Mammary epithelial cell (primary cell): ENCODE measurements at places on chromosomes 1 and 21.
A peak's percentile ranks its signal among the peaks of the same experiment; 100 is the strongest.

GRCh38 chr1:54324251-54325140, 81.7 kb downstream of the SSBP3 start:
- DNase-seq: no peak

DNA sequence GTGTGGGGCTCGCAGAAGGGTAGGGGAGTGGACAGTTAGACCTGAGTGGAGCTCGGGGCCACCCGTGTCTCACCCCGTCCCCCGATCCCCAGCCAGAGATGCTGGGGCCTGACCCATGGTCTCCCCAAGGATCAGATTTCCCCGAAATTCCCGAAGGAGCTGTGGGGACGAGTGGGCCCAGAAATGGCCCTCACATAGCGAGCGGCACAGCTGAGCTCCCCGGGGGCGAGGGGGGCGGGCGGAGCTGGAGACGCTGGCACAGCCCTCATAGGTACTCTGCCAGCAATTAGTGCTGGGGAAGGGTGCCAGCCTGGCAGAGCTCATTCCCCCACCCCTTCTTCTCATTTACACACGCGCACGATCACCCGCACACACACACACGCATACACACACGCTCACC, 9.2 kb downstream of the CASZ1 start:
- no peak for DNase-seq

DNA sequence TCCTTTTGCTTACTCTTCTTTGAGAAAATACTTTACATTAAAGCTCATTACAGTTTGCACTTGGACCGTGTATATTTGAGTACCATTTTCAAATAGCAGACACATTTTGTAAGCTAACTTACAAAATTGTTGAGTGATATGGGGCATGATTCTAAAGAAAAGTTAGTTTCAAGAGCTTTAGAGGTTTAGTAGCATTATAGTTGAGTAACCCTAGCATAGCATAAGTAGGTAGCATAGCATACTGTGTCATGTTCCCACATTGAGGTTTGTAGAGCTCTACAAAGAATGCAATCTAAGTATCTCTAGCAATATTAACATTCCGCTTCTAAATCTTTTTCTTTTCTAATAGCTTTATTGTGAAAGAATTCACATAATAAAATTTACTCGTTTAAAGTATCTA, 92.0 kb downstream of the ITSN1 start:
- no peak for DNase-seq

DNA sequence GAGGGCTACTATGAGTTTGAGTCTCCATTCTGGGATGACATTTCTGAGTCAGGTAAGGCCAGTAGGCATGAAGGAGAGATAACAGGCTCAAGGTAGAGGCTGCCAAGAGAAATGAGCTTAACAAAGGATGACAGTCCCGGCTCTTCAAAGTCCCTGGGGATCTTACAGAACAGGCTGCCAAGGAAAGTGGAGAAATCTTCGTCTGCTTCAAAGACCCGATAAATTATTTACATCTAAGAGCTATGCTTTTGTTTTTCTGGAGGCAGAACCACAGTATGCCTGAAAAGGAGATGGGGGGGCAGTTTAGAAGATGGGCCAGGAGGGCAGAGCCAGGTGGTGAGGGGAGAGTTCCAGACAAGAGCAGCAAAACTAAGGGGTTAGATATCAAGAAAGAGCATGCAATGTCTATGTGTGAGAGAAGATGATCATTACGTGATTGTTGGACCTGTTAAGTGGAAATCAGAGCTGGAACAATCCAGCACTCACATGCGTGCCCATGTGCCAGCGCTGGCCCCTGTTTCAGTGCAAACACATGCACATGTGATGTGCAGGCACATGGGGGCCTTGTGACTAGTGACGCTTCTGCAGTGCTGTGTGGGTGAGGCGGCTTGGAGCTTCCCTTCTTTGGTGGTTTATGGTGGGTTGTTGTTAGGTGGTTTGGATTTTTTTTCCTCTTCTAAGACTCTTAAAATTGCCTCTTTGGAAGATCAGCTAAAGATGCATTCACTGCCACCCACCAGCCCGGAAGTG, 25.7 kb downstream of the CAMK1G start:
- DNase-seq: peak; percentile 45

GRCh38 chr1:209697126-209697525, 7.5 kb upstream of the HSD11B1 start:
- DNase-seq: no peak

- DNase-seq: no peak
Observed at GRCh38 chr1:147089457-147089856, 82.8 kb downstream of the PRKAB2 start.

GRCh38 chr1:76279101-76279748, 204.7 kb downstream of the ST6GALNAC3 start:
- no peak for DNase-seq

- DNase-seq: no peak
Observed at GRCh38 chr21:36129219-36129618, 5.7 kb upstream of the CBR3 start.

DNA sequence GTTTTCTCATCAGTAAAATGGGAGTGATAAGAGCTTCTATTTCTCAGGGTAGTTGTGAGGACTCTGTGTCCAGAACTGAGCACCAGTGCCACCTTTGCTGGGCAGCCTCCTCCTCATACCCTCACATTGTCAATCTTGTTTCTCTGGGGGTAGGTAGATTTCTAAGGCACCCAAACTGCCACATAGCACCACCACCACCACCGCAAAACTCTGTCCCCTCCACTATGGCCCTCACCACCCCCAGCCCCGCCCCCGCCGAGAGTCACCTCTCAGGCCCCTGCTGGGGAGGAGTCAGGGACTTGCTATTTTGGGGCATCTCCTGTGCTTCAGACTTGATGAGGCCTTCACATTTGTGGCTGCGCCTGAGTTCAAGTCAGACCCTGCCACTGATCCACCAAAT, 549.2 kb downstream of the PTPRU start:
- no peak for DNase-seq

- DNase-seq: no peak
Observed at GRCh38 chr1:27136998-27137542, 17.9 kb downstream of the SLC9A1 start.

- DNase-seq: no peak
Observed at GRCh38 chr1:21291964-21292363, 1.7 kb upstream of the ECE1 start.

GRCh38 chr1:14215151-14215550, 383.3 kb upstream of the KAZN start:
- no peak for DNase-seq

- peak; percentile 96 for DNase-seq
Observed at GRCh38 chr21:33441489-33442477, 38.0 kb downstream of the TMEM50B start.

GRCh38 chr21:34670962-34671348, 2.2 kb downstream of the CLIC6 start:
- no peak for DNase-seq

DNA sequence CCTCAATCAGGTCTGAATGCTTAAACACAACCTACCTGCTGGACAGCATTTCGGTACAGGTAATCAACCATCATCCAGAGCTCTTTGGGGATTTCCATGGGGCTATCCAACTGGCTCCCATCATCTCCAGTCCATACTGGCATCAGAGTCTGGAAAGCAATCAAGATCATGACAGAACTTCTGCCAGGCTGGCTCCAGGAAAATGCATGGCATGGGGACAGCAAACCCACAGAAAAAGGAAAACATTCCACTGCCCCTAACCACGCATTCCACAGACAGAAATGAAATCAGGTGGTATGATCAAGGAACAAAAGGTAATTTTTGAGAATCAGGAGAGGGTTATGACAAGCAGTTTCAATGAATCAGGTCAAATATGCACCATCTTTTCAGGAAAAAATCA, 9.1 kb upstream of the MTF1 start:
- peak; percentile 31 for DNase-seq

GRCh38 chr1:235997049-235997448, 67.8 kb downstream of the NID1 start:
- no peak for DNase-seq

DNA sequence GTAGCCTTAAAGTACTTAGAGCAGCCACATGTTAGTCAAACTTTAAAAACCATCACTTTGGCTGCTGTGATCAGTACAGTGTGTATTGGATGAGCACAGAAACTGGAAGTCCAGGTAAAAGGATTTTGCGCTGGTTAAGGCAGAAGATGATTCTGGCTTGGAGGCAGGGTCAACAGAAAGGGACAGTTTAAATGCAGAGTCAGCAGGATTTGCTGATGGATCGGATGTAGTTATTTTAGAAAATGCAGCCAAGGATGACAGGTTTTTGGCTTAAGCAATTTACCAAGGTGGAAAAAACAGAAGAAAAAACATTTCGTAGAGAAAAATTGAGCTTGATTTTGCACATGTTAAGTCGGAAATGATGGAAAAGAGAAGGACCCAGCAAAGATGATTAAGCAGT, 45.9 kb upstream of the MORC3 start:
- DNase-seq: no peak

GRCh38 chr1:18597160-18598042, 33.2 kb upstream of the PAX7 start:
- DNase-seq: peak; percentile 21

DNA sequence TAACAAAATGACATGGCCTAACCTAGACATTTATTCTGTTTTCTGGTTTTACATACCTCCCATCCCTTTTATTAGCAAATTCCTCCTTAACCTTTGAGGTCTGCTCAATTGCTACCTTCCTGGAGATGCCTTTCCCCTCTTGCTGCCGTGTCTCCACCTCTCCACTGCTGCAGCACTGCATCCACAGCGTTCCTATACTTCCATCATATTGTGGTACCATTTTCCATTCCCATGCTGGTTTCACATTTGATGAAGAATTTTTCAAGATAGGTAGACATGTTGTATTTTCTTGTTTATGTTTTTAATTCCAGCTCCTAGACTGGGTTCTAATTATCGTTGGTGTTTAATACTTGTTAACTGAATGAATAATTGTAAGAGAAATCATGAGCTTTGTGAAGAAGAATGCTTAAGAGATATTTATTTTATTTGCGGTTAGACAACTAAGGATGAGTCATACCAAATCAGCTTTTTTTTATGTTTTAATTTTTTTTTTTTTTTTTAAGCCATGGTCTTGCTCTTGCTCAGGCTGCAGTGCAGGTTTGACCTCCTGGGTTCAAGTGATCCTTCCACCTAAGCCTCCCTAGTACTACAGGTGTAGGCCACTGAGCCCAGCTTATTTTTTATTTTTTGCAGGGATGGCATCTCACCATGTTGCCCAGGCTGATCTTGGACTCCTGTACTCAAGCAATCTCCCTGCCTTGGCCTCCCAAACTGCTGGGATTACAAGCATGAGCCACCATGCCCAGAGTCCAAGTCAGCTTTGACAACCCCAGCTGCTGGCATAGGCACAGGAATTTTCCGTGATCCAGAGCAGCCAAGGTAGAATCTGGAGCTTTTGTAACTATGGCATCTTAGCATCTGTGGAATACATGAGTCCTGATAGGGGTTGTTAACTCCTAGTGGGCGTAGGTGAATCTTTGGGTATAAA, 44.0 kb downstream of the ATP6V1G3 start:
- peak; percentile 63 for DNase-seq

GRCh38 chr21:29568020-29568697, 269.4 kb downstream of the BACH1 start:
- DNase-seq: no peak

DNA sequence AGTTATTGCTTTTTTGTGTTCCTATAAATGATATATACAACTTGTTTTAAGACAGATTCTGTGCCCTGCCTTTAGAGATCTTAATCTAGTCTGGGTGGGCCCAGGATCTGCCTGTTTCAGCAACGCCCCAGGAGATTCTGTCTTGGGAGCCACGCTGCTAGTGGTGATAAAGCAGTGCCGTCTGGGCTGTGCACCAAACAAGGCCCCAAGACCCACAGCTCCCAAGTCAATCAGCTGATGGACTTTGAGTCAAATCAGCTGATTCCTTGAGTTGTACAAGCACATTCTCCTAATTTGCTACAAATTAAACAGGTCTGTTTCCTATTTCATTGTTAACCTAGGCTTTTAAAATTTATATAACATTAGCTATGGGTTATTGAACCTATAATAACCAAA, 15.7 kb upstream of the SLC44A3 start:
- no peak for DNase-seq

DNA sequence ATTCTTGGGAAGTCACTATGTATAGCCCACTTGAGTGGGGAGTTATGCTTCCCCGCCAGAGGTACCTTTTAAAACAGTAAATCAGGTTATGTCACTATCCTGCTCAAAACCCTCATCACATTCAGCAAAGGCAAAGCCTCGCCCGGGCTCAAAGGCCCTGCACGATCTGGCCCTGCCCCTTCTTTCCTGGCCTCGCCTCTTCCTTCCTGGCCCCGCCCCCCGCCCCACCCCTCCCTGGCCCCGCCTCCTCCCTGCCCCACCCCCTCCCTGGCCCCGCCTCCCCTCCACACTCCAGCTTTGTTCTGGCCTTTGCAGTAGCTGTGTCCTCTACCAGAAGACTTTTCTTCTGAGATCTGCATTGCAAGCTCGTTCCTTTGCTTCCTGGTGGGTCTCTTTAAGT, 6.6 kb downstream of the LDLRAD2 start:
- no peak for DNase-seq

GRCh38 chr21:33278721-33279120, 12.6 kb downstream of the IL10RB start:
- no peak for DNase-seq

DNA sequence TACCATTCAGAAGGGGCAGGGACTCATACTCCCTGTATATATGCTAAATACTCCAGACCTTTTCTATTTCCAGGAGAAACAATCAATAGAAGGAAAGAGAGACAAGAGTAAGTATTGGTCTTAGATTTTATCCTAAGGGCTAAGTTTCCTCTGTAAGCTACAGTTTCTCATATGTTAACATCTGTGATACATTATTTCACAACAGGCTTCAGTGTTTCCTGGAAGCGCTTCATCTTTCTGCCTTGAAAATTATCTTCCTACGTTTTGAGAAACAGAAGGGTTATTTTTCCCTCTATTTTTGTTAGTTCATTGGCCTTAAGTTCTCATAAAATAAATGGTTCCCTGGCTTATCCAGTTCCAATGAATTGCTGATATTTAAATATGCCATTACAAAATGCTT, 15.6 kb downstream of the FMO1 start:
- DNase-seq: no peak

DNA sequence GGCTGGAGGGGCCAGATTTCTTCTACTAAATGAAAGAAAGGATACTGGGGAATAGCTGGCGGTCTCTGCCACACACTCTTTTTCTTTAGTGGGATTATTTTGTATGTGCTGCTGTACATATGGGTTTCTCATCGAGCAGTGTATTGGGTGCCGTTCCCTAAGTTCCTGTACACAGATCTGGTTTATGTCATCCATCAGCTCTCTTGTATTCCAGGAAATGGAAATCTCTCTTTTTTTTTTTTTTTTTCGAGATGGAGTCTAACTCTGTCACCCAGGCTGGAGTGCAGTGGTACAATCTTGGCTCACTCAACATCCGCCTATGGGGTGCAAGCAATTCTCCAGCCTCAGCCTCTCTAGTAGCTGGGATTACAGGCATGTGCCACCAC, 27.0 kb upstream of the NID1 start:
- no peak for DNase-seq
